ENCODE measurements at places on chromosomes 3 and 15.
A peak's percentile ranks its signal among the peaks of the same experiment; 100 is the strongest.

- no peak for DNase-seq
These were observed 279.1 kb upstream of the ICE2 start for GRCh38 chr15:60757831-60758570.

DNA sequence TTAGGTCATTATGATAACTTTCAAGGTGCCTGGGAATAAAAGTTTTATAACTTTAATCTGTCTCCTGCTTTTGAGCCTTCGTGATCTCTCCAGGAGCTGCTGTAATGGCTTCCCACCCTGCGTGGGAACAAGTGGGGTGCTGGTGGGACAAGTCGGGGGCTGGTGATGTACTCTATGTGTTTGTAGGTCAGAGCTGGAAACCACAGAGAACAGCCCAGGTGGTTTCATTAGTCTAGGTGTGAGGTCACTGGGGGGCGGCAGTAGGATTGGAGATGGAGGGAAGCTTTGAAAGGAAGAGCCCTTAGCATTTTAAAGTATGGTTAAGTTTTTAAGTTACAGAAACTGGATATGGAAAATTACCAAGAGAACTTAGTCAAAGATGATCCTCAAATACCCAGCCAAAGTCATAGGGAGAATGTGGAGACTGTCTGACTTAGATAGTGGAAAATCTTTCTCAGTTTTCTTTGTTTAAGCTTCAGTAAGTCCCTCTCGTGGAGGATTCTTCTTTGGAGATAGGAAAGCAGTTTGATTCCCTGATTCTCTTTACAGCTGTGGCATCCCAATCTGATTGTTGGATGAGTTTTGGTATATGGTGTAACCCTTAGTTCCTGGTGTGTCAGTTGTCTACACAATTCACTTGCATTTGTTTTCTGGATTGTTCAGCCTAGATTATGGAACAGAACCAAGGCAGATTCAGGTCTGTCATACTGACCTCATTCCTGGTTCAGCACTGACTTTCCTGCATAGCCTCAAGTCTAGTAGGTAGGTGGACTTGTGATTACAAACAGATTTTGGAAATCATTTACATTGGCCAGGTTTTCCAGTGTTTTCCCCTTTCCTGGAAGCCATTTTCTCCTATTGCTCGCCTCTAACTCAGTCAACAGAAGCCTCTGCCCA, 115.6 kb downstream of the FNDC3B start:
- no peak for DNase-seq

GRCh38 chr3:134432236-134432635, 53.5 kb downstream of the ANAPC13 start:
- no peak for DNase-seq

- no peak for DNase-seq
These were observed 159.5 kb downstream of the TP63 start for GRCh38 chr3:189790658-189791057.

DNA sequence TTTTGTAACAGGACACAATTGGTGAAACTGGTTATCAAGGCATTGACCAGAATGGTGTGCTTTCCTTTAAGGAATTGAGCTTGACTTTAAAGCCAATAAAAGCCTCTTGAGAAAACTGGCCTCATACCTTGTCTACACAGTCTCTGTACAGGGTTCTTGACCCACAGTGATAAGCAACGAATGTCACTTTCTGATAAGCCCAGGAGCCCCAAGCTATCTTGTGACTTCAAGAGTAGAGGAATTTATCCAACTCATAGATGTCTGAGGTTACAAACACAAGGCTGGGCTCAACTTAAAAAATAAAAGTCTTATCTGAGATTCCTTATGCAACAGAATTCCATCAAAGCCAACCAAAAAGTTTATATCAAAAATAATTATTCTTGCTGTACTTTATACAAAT, 212.1 kb downstream of the GBE1 start:
- DNase-seq, result no peak

DNA sequence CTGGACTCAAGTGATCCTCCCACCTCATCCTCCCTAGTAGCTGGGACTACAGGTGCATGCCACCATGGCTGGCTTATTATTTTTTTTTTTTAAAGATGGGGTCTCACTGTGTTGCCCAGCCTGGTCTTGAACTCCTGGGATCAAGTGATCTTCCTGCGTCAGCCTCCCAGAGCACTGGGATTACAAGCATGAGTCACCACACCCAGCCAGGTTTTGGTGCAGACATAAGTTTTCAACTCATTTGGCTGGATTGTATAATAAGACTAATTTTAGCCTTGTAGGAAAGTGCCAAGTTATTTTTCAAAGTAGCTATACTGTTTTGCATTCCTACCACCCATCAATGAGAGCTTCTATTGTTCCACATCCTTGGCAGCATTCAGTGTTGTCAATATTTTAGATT, 32.1 kb downstream of the BUB1B start:
- DNase-seq, result no peak

GRCh38 chr3:160454995-160455394, 5.4 kb upstream of the TRIM59 start:
- no peak for DNase-seq

DNA sequence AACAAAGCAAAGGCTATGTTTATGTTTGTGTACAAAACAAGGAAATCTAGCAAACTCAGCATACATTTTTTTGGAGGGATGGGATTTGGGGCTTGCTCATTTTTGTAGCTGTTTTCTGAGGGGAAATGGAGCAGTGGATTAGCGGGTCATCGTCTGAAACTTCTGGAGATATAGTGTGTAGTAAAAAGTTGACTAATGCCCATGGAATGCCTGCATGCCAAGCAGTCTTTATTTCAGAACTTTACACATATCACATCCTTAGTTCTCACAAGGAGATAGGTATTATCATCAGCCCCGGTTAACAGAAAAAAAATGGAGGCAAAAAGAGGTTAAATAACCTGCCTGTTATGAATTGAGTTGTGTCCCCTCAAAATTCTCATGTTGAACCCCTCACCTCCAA, 47.1 kb downstream of the ATP13A4 start:
- DNase-seq, result no peak

DNA sequence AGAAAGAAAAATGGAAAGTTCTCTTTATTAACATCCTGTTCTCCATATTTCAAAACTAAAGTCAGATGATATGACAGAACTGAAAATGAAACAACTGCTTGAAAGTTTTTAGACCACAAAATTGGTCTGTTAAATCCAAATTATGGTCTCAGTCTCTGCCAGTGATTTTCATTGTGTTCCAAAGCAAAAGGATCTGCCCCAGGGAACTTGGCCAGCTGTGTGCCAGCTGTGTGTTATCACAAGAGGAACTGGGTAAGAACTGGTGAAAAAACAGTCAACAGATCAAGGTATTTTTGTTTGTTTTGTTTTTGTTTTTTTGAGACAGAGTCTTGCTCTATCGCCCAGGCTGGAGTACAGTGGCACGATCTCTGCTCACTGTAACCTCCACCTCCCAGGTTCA, 323.3 kb downstream of the CTNNB1 start:
- DNase-seq, result no peak

GRCh38 chr15:35784745-35785144, 238.8 kb upstream of the DPH6 start:
- DNase-seq, result no peak

- no peak for DNase-seq
These were observed 15.4 kb downstream of the SCN5A start for GRCh38 chr3:38634111-38634510.

DNA sequence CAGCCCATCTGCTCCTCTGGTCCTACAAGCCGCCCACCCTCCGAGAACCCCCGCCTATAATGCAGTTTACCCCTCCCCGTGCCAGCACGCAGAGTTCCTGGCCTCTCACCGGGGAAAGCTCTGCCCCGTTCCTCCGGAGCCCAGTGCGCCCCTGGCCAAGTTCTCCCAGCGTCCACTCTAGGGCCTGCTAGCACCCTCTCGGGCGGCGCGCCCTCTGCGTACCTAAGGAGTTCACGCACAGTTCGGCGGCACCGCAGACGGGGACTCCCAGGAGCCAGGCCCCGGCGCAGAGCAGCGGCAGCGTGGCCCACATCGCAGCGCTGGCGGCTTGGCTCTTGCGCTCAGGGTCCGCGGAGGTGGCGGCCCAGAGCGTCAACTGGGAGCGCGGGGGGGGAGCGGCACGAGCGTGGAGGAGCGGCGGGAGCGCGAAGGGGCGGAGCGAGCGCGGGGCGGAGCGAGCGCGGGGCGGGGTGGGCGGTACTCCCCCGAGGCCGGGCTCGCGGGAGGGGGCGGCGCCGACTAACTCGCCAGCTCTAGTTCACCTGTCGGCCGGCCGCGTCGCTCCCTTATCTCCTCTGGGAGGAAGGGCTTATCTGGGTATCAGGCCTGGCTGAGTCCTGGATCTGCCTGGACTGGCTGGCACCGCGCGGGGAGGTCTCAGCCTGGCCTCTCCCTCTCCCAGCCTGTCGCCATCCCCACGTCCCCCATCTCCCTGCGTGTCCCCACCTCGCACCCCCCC, at the start of gene CTSH:
Gene CTSH, minus strand, starts transcription at position 378 of the 739 bp plus-strand sequence. Its CDS starts 65 bp downstream, at position 313.
- DNase-seq, result peak; percentile 36

GRCh38 chr15:48440084-48440483, 108.9 kb downstream of the DUT start:
- no peak for DNase-seq

GRCh38 chr15:45734260-45734711, 99.5 kb downstream of the SQOR start:
- no peak for DNase-seq

DNA sequence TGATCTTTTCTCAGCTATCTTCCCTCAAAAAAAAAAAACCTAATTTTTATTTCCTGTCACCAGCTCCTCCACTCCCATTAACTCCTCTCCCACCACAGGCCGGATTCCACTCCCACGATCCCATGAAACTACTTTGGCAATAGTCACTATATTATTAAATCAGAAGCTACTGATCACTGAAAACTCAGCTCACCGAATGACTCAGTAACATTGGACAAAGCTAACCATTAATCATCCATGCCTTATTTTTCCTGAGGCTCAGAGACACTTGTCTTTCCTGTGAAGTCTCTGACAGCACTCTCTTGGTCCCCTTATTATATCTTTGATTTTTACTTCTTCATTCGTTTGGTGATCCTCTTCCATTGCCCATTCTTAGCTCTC, 260.2 kb downstream of the CGGBP1 start:
- no peak for DNase-seq

- no peak for DNase-seq
These were observed 269.5 kb downstream of the PLCL2 start for GRCh38 chr3:17154221-17154620.

DNA sequence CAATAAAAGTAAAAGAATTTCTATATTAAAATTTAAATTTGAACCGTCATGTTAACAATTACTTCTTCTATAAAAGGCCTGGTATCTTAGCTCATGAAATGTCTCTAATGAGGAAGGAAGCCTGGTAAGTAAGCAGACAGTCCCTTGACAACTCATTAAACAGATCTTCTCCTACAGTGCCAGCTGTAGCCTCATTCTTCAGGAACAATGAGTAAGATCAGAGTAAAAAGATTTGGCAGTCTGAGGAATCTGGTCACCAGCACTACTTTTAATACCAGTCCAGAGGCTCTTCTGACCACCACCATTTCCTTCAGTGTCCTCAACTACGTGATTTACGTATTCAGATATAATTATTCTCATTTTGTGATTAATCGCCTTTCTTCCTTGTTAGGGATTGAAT, 955.0 kb upstream of the ALCAM start:
- DNase-seq, result no peak

- no peak for DNase-seq
These were observed 82.3 kb downstream of the LPP start for GRCh38 chr3:188236271-188236670.

- no peak for DNase-seq
These were observed 1206.5 kb upstream of the EPHA6 start for GRCh38 chr3:95607926-95608325.

GRCh38 chr3:42102571-42102970, 11.4 kb downstream of the TRAK1 start:
- DNase-seq, result no peak

DNA sequence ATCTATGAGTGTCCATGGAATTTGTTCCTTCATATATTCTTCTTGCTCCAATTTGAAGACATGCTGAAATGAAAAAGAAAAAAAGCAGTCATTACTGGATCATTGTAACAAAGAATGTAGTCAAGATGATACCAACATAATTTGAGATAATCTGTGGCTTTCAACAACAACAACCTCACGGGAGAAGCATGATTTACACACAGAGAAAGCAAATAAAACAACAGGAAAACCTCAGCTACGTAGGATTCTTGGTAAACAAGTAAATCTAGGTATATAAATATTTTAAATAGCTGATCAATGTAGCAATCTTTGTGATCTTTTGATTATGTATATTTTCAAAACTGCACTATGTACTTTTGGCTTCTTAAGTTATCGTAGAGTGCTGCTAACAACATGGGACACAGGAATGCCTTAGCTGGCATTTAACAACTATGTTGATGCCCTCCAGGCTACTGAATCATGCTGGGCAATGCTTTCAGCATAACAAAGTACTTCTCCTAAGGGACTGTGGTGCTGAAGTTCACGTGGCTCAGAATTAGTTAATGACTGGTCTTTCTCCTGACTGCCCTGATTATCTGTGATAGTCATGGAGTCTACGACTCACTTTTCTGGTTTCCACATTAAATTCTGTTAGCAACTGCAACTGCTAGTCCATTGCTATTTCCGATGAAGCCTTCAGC, 96.5 kb upstream of the MYO5C start:
- DNase-seq, result no peak

DNA sequence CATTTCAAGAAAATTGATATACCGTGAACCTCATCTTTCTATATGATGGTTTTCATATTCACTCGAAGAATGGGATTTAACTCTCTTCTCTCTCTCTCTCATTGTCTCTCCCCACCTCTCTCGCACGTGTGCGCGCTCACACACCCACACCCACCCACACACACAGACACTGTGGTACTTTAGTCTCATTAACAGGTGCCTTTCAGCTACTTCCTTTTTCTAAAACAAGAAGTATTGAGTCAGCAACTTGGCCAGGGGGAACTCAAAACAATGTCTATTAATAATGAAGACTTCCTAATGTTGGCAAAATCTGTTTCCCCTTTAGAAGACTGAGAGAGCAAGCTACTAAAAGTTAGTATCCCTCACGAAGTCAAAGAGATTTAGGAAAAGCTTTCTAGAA, 150.7 kb downstream of the TMCO5A start:
- DNase-seq, result no peak

DNA sequence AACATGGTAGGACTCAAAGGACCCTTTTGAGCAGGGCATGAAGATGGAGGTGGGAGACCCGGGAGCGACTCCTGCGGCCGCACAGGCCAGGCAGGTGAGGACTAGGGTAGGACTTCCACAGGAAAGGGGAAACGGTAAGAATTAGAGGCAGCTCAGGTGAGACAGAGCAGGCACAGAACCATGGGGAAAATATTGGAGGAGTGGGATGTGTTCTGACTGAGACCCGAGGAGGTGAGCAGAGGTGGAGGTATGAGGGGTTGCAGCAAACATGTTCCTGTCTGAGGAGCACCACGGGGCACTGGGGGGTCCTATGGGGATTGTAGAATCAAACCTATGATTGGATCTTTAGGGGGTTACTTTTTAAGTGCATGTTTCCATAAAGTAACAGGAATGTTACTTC, 1.4 kb upstream of the ISG20 start:
- no peak for DNase-seq

- no peak for DNase-seq
These were observed 230.0 kb downstream of the ADAMTS9 start for GRCh38 chr3:64457811-64458210.

DNA sequence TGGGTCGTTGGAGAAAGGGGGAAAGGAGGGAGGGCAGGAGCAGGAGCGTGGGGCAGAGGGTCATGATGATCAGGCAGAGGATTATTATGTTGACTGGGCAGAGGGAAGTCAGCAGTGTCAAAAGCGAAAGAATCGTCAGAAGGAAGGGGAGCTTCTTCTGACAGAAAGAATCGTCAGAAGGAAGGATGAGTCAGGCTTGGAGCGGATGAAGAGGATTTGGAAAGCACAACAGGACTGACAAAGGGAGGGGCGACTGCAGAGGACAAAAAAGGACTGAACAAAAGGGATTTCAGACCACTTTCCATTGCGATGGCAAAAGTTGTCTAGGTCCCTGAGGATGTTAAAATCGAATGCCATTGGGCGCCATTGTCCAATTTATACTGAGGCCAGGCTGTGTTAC, 1053.5 kb downstream of the SI start:
- no peak for DNase-seq
